ENCODE measurements at places on chromosomes 12 and 14.

DNA sequence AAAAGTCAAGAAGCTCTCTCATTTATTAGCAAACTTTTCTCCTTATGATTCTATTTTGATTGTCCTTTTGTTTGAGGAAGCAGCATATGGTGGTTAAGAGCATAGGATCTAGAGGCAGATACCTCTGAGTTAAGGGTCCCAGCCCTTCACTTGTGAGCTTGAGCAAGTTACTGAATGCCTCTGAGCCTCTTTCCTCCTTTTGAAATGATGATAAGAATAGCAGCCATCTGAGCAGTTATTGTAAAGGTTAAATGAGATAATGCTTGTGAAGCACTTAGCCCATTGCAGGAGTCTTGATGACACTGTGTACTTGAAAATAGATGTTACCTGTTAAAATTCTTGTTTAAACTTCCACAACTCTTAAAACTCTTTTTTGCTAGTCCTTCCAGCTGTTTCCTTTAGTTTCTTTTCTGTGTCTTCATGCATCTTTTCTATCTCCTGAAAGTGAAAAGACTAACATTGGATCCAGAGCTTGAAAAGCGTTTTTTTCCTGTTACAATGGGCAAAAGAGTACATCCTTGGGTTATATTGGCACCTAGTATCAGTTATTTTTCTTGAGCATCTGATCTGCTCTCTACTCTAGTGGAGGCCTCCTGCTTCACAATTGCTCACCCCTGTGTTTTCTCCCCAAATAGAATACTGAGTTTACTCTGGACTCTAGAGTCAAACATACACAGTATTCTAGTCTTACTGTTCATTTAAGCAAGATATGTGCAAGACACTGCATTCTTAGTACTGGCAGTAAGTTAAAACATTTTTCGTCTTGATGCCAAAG, 3.1 kb downstream of the HIF1A start:
- no peak for DNase-seq

GRCh38 chr12:123478762-123479161, 20.8 kb downstream of the SNRNP35 start:
- no peak for DNase-seq

DNA sequence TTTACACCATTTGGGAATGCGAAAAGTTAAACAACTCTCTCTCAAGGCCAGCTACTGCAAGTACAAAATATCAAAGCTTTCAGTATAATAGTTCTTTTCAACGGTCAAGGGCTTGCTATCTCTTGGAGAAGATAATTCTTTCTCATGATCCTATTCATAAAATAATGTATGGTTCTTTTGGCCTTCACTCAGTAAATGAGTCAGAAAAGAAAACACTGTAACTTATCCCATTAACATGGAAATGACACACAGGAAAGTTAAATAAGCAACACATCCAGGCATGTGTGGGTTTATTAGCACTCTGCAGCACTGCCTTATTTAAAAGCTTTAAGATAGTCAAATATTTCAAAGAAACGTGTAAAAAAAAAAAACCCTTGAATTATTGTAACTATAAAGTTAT, 36.9 kb downstream of the ZFC3H1 start:
- DNase-seq, result no peak

DNA sequence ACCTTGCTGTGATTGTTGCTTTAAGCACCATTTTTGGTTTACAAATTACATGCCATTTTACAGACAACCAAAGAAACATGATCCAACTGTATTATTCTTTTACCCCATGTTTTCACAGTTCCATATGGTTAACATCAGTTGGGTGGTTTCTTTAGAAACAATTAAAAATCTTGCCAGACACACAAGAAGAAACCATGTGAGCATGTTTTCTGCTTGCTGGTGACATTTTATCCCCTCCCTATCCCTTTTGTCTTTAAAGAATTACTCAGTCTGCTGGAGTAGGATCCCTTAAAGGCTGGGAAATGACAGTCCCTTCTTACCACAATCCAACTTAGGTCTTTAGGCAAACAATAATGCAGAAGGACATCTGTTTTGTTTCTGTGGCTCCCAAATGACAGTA, 121.8 kb upstream of the PLXNC1 start:
- DNase-seq, result no peak

GRCh38 chr14:92276074-92276473, 46.9 kb upstream of the SLC24A4 start:
- no peak for DNase-seq

- DNase-seq, result no peak
These were observed 25.1 kb downstream of the CDKL1 start for GRCh38 chr14:50371546-50371945.

GRCh38 chr12:4894019-4894418, 15.7 kb upstream of the KCNA1 start:
- no peak for DNase-seq

DNA sequence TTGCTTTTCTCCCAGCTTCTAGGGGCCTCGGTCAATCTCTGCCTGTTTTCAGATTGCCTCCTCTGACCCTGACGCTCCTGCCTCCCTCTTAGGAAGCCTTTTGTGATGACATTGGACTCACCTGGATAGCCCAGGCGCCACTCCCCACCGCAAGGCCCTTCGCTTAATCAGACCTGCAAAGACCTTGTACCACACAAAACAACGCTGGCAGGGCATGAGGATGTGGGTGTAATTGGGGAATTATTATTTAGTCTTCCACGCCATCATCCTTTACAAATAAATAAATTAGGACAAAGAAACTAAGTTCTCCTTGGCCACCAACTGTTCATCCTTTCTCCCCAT, 7.7 kb upstream of the VPS37B start:
- DNase-seq, result no peak

- DNase-seq, result no peak
These were observed 13.1 kb downstream of the DACT1 start for GRCh38 chr14:58650857-58651256.

GRCh38 chr12:25151476-25151875, 43.5 kb downstream of the DNAI7 start:
- DNase-seq, result no peak

DNA sequence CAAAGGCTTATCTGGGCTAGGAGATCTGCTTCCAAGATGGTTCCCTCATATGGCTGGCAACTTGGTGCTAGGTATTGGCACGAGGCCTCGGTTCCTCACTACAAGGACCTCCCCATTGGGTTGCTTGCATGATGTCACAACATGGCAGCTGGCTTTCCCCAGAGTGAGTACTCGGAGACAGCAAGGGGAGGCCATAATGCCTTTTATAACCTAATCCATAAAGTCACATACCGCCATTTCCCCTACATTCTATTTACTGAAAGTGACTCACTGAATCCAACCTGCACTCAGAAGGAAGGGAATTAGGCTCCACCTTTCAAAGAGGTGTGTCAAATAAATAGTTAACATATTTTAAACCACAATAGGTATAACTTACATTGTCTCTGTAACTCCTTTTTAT, 130.9 kb downstream of the SAMD4A start:
- no peak for DNase-seq

GRCh38 chr12:53299101-53299453, 418 bp upstream of the MYG1 start:
- no peak for DNase-seq

DNA sequence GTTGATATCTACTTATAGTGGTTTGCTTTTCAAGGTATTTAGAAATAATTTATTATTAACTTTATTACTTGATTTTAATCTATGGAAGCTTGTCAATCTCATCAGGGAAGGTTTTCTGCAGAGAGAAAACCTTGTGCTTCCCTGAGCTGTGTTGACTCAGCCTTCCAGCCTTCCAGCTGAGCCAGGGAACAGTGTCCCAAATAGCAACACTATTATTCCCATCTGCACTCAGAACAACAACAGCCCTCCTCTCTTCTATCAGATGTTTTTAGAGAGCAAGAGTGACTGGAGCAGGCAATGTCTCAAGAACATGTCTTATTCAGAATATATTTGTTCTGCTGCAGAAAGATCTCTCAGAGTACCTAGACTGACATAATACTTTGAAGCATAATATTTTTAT, 389.9 kb upstream of the GARIN6 start:
- DNase-seq, result no peak

DNA sequence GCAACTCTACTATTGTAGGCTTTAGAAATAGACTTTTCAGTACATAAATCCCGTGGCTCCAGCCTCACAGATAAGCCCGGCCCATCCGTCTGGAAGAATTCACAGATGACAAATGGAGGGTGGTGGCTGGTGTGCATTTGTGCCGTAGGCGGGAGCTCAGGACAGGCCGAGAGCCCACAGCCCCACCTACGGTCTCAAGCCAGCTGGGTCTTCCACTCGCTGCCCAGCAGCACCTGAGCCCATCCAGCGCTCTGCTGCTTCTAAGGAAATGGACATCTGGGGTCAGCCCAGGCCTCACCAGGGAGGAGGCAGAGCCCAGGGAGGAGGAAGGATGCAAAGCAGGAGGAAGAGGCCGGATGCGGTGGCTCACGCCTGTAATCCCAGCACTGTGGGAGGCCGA, 72.8 kb downstream of the KIF26A start:
- DNase-seq, result no peak

- DNase-seq, result no peak
These were observed 196.4 kb upstream of the G2E3 start for GRCh38 chr14:30362369-30363218.

DNA sequence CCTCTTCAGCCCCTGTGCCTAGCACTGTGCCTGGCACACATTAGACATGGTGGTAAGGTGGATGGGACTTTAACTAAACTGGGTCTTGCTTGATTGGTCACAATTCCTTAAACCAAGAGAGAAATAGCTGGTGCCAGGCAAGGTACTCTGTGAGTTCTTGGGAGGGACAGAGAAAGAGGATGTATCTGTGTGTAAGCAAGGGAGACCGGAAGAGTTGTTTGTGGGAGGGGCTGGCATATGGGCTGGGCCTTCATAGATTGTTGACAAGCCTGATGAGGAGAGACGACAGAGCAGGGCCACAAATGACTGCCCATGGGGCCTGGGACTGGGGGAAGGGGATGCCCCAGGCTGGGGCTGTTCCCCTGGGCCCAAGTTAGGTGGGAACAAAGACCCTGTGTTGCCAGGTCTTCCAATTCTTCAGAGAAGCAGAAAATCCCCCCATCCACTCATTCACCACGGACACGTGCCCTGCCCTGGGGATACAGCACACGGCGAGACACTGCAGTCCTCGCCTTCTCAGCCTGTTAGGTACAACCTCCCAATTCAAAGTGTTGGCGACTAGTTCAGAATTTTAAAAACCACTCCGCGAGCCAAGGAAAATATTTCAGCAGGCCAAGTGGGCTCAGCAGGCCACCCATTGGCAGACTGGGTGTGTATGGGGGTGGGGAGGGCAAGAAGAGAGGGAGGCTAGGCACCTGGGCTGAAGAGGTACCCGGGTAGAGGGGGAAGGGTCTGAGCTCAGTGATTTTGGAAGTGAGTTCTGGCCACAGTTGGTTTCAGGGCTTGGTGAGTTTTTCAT, 11.4 kb upstream of the CYP46A1 start:
- DNase-seq, result no peak

GRCh38 chr14:37093364-37093763, 79.0 kb downstream of the SLC25A21 start:
- DNase-seq, result no peak

DNA sequence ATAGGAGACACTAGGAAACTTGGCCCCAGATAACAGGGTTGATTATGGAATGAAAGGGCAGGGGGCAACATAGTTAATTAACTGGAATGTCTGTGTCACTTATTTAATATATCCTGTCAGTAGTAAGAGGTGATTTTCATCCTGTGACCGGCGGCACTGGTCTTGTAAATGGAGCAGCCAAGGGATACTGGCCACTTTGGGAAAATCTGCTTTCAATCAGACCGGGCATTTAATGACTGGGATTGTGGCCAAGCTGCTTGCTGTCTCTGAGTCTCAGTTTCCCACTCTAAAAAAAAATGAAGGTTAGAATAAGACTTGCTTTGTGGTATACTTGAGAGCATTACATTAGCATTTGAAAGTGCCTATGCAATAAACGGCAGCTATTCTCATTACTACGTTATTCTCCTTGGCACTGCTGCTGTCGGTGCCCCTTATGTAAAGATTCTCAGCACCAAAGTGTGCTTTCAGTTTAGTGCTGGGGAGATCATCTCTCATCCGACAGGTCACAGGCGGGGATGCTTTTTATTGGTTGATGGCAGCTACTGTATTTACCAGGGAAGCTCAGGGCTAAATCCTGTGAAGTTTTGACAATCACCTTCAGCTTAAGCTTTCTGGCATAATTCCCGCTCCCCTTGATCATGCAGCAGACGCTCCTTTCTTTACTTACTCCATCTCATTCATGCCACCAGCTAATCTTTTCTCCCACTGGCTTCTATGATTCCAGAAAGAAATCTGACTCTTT, 162.1 kb downstream of the ESRRB start:
- DNase-seq, result no peak

DNA sequence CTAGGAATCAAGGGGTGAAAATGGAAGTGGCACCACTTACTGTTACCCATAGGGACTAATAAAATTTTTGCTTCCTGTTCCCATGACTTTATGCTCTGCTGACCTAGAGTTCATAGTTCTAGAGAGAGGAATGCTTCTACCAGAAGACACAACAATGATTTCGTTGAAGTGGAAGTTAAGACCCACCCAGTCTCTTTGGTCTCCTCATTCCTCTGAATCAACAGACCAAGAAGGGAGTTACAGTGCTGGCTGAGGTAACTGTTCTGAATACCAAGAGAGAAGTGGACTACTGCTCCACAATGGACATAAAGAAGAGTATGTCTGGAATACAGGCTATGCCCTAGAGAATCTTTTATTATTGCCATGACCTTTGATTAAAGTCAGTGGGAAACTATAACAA, 23.5 kb upstream of the DYRK2 start:
- DNase-seq, result no peak

DNA sequence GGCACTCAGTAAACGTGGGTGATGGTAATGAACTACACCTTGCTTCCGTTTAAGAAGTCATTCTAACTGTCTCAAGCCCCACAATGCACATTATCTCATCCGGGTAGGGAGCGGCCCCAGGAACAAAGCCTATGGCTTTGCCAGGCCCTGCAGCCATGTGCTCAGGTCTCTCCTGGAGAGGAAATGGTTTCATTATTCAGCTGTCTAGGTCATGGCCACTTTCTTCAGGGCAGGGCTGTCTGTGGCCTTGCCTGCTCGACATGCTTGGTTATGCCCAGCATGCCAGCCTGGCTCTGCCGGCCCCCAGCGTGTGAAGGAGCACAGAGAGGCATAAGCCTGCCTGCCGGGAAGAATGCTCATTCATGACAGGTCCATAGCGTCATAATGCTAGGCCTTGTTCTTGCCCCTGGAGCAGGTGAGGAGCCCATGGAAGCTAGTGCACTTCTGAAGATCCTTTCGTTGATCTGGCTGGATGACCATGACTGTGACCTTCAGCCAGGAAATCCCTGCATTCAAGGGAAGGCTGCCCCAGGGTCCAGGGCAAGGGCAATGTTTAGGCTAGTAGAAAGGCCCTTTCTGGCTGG, 26.3 kb upstream of the FOS start:
- no peak for DNase-seq
